ENCODE measurements at places on chromosomes 6 and 20.
A peak's percentile ranks its signal among the peaks of the same experiment; 100 is the strongest.

DNA sequence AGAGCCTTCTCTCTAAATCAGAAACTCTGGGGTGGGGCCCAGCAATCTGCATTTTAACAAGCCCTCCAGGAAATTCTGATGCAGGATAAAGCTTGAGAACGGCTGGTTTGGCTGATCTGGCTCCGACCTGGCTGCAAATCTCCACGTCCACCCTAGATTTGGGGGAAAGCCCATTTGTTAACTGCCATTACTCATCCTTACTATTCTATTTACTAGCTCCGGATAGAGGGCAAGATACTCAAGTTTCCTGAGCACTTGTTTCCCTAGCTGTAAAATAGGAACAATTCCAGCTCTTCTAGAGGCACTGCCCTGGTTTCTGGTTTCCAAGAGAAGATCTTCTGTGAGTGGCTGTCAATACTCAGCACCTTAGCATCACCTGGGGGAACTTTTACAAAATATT, 44.4 kb downstream of the DAAM2 start:
- no peak for DNase-seq

- DNase-seq, result no peak
Measured at GRCh38 chr6:110105296-110105695, 74.2 kb downstream of the WASF1 start.

- DNase-seq, result no peak
Measured at GRCh38 chr6:143564484-143565017, 53.0 kb upstream of the FUCA2 start.

DNA sequence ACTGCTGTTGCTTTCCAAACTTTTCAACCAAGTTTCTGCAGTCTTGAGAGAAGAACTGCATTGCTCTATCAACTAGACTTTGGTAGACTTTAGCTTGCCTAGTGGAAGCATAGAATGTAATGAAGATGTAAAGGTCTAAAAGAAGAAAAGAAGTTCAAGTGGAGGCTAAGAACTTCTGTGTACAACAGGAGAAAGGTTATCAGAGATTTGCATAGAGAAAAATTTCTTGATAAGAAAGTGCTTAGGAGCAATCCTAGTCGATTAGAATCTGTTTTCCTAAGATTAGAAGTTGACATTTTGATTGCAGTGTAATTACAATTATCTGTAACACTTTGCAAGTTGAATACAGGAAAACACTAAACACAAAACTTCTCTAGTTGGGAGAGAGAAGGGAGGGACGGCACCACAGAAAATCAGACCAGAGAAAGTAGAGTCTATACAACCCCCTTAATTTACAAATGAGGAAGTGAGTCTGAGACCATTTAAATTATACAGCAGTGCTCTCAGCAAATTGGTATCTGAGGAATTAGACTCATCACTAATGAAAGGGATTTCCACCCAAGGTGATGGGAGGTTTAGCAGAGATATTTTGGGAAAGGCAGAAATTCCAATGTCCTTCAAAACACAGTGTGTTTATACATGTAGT, 194.3 kb upstream of the MARCKS start:
- no peak for DNase-seq

- peak; percentile 33 for DNase-seq
Measured at GRCh38 chr6:138724015-138724414, 49.6 kb upstream of the CCDC28A start.

- DNase-seq, result no peak
Measured at GRCh38 chr20:24691901-24692351, 222.5 kb downstream of the SYNDIG1 start.

DNA sequence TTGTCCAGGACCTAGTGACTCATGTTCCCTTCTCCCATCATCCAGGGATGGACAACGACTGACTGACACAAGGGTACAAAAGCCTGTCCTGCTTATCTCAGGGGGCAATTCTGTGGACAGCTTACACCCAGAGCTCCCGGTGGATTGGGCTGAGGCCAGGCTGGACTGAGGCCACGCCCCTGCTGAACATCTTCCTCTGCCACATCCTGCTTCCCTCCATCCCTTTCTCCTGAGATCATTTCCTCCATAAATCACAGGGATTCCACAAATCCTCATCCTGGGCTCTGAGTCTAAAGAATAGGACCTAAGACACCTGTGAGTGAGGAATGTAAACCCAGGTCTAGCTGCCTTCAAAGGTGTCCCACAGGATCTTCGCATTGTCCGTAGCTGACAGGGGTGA, 30.4 kb upstream of the RNF24 start:
- DNase-seq, result peak; percentile 90

GRCh38 chr6:138328210-138328609, 49.5 kb upstream of the SMIM28 start:
- no peak for DNase-seq

DNA sequence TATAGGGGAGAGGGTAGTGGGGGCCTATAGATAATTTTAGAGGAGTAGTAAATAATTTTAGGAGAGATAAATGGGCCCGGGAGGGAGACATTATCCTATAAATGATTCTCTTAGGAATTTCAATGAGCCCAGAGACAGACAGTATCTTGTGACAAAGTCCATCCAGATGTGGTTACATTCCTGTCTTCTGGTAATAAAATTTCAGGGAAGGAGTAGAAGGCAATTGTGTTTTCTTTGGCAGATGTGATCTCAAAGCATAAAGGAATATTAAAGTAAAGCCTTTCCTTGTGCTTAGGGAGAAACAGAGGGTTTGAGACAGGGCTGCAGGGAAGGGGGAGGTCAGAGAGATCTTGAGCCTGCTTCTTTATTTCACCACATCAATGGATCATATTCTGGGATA, 979.8 kb upstream of the GJE1 start:
- DNase-seq, result no peak

DNA sequence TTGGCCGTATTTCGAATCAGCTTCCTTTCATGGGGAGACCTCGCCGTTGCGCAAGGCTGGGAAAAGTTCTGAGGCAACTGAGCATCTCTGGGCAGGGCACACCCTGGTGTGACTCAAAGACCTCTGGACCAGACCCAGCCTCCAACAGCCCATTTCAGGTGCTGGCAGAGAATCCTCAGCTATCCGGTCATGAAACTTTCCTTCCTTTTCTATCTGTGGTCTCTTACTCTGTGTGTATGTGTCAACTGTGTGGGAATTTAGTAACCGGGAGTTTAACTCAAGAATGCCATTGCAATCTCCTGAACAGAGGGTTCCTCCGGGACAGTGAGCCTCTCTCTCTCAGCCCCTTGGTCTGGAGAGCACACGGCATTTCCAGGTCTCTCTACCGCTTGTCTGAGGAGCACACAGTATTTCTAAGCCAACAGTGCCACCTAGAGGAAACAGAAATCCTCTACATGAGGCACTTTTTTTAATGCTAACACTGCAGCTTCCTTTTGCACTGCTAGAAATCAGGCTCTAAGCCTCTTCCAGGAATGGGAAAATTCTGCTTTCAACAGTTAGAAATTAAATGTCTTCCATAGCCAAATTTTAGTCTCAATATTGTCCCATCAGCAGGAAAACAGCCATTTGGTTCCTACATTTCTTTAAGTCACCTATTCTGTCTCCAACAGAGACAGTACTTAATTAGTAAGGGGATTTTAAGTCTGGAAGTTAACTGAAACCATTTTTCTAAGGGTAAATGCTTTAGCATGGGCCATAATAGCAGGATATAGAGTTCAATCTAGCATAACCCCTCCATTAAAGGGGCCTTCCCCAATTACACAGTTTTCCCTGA, 32.7 kb downstream of the PLN start:
- peak; percentile 82 for DNase-seq

DNA sequence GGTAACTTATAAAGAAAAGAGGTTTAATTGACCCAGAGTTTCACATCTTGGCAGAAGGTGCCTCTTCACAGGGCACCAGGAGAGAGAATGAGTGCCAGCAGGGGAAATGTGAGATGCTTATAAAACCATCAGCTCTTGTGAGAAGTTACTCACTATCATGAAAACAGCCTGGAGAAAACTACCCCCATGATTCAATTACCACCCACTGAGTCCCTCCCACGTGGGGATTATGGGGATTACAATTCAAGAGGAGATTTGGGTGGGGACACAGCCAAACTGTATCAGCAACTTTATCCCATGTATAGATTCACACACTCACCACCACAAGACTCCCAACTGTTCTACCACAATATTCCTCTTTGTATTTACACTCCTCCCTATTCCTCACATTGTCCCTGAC, 10.6 kb downstream of the PDSS2 start:
- DNase-seq, result no peak

DNA sequence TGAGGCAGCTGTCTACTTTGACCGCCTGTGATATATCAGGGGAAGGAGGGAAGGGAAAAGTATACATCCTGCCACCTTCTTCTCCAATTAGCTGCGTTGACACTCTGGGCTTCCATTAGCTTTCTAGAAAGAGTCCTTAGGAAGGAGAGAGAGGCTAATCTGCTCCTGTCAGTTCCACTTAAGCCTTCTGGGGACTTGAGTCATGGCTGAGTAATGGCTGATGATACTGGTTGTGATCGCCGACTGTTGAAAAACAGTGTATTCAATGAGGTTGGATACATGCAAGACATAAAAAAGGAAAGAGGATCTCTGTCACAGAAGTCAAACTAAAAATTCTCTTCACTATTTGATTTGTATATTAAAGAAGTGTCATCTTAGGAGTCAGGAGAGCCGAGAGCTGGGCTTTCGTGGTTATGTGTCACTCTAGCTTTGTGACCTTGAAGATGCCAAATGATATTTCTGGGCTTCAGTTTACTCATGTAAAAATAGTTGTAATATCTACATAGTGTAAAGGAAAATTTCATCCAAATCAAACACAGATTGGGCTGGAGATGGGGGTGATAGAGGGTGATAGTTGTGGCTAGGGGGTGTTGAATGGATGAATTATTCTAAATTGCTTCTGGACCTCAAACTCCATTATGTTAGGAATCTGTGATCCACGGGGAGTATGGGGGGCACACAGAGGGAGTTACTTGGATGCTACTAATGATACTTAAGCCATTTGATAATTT, 189.0 kb downstream of the UST start:
- DNase-seq, result peak; percentile 86

- peak; percentile 81 for DNase-seq
Measured at GRCh38 chr20:4130404-4131189, 115.2 kb upstream of the RNF24 start.

GRCh38 chr6:43743682-43744381, 26.2 kb upstream of the VEGFA start:
- DNase-seq, result no peak

GRCh38 chr20:44174996-44175765, 11.8 kb downstream of the JPH2 start:
- DNase-seq, result no peak

DNA sequence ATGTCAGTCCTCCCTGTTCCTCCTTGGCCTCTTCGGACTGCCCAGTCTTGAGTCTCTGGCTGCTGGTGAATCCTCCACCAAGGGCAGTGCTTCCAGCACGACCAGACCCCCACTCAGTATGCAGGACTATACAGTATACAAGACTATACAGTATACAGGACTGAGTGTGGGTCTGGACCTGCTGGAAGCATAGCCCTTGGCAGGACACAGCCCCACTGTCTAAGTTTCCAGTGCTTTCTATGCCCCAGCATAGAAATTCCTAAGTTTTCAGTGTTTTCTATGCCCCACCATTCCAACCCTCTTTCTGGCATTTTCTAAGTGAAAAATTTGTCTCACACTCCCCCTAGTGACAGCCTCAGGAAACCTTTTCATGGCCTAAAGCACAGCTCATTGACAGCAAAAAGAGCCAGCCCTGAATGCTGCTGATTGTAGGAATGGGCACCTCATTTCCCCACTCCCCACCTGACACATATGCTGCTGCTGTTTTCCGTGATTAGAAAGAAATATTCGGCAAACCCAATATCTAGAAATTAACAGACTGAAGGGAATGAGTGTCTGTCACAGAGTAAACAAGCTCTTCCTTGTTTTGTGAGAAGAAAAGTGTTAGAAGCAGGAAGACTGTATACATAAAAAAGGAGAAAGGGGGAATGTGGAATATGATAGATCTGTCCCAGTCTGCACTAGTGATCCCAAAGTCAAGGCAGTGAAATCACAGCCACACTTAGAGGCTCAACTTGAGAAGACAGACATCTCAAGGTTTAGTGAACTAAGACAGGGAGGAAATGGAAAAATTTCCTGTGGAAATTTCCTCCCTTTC, 206.9 kb downstream of the IBTK start:
- peak; percentile 72 for DNase-seq

DNA sequence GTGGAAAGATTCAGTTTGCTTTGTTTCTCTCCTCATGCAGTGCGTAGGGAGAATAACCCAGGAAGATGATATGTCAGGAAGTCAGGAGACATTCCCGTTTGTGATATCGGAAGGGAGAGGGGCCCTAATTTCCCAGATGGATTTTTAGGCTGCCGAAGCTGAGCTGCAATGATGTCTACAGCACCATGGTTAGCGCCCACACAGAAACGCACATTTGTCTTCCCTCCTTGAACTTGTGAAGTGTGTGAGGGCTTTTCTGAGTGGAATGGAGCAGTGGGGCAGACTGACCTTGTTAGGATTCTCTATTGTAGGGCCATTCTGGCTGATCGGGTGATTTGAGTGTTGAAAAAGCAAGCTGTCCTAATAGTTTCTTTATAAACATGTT, 191.3 kb upstream of the ARG1 start:
- DNase-seq, result no peak

DNA sequence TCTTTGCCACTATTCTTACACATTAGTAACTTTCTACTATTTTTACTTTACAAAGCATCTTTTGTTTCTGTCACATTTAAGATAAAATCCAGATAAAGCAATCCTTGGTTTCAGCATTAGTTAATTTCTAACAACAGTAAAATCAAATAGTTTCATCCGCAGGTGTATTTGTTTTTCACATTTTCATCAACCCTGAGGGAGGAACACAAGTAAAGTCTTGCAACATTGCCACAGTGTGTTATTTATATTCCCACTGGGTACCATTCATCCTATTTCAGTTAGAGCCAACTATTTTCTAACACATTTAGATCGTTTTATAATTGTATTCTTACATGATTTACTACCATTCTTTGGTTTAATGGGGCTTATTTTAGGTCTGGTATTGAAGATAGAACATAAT, 908.7 kb upstream of the CITED2 start:
- DNase-seq, result no peak

DNA sequence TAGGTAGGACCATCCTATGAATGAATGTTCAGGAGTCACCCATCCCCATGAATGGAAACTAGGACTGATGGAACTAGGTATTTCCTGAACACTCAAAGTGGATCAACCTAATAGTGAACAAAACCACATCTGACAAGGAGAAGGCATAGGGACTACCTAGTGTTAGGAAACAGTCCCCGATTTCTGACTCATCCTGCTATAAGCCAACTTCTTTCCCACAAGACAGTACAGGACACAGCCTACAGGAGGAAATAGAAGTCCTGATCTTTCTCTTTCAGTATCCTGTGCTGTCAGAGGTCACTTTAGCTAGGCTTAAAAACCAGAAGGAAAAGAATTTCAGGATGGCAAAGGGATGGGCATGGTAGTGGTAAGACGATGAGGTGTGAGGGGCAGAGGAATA, 19.5 kb upstream of the GMDS start:
- peak; percentile 44 for DNase-seq
